Keratinocyte (primary cell): ENCODE measurements at places on chromosomes 7 and 10.

DNA sequence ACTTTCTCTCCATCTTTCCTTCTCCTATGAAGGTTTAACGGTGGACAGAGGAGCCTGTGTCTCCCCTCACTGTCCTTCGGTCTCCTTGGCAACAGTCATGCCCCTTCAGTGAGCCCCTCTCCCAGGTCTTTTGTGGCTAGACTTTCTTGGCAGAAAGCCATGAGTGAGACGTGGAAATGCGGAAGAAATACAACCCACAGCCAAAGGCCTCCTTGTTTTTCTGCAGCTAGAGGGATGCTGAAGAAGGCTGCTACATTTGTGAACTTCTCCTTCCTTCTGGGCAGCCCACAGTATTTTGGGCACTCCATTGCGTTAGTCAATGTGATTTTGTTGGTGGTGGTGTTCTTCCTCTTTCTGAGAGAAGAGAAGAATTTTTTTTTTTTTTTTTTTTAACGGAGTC is 333.7 kb upstream of the PODXL start:
- DNase-seq, result no peak

DNA sequence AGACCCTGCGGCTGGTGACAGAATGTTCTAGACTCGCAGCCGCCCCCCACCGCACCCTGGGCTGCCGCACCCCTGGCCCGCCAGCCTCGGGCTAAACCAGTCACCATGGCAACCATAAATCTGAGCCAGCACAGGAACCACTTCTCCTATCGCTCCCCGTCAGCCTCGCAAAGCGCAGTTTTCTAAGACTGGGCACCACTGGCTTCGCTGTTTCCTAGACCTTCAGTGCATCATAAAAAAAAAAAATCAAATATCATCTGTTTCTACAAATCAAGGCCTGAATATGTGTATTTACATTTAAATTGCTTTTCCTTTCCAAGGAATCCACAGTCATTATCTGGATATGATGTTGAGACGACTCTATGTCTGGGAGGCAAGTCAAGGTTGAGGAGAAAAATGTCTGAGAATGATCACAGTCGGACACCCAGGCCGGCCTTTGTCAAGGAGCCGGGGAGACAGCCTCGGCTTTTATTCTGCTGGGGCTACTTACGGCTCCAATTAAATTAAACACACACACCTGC is 99.9 kb downstream of the PTPRN2 start:
- DNase-seq, result no peak

- no peak for DNase-seq
Observed at GRCh38 chr7:99730238-99730810, 4.7 kb downstream of the CYP3A7 start.

GRCh38 chr10:11698691-11699549 is 43.3 kb upstream of the ECHDC3 start:
- DNase-seq, result no peak

DNA sequence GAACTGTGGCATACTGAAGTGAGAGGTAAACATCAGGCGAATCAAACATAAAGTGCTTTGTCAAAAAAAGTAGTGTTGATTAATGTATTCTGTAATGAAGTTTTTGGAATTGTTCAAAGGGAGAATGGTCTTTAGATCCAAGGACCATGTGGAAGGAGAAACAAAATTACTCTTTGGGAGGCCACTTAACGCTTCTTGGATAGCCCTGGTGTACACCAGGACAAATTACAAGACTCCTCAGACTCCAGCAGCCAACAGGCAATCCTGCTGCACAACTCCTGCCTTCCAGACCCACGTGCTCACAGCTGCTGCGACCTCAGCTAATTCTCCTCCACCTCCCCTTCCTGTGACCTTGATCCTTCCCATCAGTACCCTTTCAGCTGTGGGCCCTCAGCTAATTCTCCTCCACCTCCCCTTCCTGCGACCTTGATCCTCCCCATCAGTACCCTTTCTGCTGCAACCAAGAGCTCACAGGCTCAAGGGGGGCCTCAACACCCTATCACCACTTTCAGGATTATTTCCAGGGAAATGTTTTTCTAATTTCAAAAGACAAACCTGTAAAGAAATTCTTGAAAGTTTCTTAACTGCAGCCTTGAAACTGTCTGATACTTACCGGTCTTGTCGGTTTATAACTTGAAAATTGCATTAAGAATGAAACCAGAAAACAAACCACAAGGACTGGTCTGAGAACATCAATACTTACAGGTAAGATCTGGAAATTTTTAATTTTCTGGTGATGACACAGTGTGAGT is 29.7 kb upstream of the DDC start:
- DNase-seq, result no peak

DNA sequence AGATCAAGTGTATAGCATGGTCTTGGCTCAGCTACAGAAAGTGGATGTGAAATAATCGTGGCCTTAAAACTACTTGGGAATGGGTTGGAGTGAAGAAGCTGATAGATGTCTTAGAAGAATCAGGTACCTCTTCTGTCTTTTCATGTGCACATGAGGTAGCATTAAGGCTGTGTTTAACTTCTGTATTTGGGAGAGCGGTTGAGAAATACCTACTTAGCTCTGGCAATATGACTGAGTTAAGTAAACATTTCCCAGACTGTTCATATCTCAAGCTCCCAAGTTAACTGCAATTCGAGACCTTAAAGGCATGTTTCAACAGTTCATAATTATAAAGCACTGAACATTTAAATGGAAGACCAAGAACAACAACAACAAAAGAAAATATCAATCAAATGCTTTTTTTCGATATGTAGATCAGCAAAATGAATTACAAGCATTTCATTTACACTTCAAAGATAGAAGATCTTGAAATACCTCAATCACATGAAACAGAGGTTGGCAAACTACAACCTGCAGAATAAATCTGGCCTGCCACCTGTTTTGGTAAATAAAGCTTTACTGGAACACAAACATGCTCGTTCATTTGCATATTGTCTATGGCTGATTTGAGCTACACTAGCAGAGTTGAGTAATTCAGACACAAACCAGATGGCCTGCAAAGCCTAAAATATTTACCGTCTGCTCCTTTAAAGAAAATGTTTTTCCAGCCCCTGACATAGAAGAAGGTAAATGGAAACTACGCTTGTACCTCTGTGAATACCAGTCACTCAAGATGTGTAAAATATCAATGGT is 337.1 kb upstream of the GLI3 start:
- DNase-seq, result no peak

DNA sequence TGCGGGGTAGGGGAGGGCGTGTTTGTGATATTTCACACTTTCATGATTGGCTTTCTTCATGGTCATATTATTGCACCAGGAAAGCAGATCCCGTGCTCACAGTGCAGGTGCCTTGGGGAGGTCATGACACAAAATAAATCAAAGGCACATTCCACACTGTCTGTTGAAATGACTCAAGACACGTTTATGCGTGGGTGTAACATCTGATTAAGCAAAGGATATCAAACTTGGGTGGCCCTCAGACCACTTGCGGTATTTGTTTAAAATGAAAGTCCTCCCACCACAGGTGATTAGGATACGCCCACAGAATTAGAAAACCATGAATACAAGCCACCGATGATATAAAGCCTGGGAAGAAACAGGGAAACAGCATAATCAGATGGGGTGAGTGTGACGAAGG is 51.1 kb downstream of the SVIL start:
- DNase-seq, result no peak

GRCh38 chr7:112120696-112121217 is 85.4 kb downstream of the DOCK4 start:
- no peak for DNase-seq

- DNase-seq, result no peak
Observed at GRCh38 chr7:151626422-151627115, 106.9 kb upstream of the RHEB start.

DNA sequence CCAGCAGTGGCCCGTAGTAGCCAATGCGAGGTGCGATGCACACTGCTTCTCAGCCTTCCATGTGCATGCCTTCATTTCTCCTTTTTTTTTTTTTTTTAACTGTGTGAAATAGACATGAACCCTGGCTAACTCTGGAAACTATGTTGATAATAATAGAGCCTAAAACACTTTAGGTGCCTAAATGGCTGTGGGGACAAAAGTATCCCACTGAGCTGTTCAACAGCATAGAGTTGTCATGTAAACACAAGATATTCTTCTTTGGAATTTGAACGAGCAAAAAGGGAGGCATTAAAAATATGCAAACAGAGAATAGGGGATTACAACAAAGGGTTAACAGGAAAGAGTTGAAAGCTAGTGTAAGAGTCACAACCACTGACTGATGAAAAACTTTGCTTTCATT is 162.1 kb upstream of the NOBOX start:
- DNase-seq, result no peak

GRCh38 chr7:111010798-111011197 is 80.1 kb upstream of the LRRN3 start:
- no peak for DNase-seq

DNA sequence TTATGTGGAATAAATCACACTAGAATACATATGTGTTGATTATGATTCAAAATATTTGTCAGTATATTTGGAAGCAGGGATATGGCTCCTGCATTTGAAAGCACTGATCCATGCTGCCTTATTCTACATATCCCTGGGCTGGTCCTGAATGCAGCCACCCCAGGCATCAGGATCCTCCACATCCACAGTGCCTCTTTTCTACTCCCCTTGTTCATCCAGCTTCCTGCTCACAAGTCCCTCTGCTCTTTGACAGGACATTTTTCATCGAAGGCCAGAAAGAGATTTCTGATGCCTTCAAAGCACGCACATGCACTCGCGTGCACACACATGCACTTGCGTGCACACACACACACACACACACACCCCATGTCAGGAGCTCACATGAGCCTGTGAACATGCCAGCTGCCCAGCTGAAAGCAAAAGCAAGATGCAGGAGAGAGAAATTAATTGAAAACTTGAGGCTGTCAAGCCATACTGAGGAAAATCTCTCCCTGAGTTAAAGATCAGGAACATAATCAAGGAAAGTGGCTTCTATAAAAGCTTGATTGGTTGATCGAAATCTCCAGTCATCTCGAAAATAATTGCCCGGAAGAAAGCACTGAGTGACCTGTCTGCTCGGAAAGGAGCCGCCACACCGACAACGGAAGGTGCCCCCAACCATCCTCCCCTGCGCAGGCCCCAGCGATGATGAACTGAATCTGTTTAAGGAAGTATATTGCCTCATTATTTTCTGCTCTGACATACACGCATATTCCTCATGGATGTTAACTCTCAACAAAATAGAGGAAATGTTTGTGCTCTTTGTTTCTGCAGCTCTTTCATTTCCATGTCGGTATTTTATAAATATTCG is 104.0 kb upstream of the ARID5B start:
- no peak for DNase-seq

GRCh38 chr10:131495224-131495623 is 183.7 kb upstream of the TCERG1L start:
- no peak for DNase-seq

DNA sequence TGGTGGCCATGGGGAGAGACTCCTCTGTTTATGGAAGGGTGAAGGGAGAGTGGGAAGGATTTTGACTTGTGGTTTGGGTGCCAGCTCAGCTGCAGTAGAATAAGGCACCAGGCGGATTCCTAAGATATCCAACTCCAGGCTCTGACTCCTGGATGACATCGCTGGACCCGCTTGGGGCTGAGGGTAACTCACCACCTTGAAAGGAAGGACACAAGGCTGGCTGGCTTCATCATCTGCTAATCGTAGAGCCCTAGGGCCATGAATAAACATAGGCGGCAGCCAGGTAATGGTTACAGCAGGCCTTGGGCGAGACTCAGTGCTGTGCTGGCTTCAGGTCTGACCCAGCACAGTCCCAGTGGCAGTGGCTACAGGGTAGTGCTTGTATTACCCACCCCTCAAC is 16.7 kb upstream of the LIPK start:
- DNase-seq, result no peak

GRCh38 chr7:104431930-104432329 is 103.5 kb downstream of the LHFPL3 start:
- no peak for DNase-seq

DNA sequence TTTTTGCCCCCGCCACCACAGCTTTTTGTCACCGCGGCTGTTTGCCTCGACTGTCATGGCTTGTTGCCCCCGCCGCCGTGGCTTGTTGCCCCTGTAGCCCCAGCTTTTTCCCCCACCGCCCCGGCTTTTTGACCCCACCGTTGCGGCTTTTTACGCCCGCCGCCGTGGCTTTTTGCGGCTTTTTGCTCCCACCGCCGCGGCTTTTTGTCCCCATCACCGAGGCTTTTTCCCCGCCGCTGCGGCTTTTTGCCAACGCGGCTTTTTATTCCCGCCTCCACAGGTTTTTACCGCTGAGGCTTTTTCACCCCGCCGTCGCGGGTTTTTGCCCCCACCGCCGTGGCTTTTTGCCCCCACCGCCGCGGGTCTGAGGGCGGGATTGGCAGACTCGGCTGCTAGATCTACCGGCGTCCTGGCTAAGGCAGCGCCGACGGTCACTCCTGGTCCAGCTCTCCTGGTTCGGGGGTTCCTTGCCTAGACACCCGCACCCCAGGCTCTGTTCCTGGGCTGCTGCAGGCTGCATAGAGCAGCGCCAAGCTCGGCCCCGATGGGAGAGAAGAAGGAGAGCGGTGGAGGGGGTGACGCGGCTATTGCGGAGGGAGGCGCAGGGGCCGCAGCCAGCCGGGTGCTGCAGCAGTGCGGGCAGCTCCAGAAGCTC is 637.7 kb downstream of the ZNF716 start:
- no peak for DNase-seq

DNA sequence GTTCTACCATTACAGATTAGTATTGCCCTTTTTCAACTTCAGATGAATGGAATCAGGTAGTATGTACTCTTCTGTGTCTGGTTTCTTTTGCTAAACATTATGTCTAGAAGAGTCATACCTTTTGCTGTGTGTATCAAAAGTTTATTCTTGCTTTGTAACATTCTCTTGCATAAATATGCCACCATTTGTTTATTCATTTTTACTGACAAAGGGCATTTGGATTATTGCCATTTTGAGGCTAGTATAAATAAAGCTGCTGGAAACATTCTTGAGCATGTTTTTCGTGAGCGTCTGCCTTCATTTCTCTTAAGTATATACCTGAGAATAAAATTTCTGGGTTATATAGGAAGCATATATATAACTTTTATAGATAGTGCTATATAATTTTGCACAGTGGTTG is 121.7 kb upstream of the CSTF2T start:
- no peak for DNase-seq

DNA sequence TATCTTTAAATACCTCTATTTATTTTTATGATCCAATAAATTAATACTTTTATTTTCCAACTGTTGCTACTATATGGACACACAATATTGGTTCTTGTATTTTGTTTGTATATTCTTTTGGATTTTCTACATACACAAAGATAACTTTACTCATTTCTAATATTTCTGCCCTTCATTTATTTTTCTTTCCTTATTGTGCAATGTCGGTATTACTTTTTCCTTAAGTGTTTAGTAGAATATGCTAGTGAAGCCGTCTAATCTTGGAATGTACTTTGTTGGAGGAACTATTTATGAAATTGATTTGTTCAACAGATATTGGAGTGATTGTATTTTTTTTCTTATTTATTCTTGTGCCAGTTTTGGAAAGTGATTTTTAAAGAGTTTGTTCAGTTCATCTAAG is 94.0 kb downstream of the ORC5 start:
- no peak for DNase-seq

- peak; percentile 23 for DNase-seq
Observed at GRCh38 chr10:96133135-96133534, 3.0 kb downstream of the ZNF518A start.

GRCh38 chr7:111527545-111527944 is 34.7 kb downstream of the IMMP2L start:
- no peak for DNase-seq
